ENCODE measurements at places on chromosomes 12 and 14. TPM values are rescaled to one million over a fixed set of nuclear protein-coding genes. Genes with fewer than 3 reads are reported as not detected.

Gene SLC39A5
- 0.67 TPM for total RNA-seq

DNA sequence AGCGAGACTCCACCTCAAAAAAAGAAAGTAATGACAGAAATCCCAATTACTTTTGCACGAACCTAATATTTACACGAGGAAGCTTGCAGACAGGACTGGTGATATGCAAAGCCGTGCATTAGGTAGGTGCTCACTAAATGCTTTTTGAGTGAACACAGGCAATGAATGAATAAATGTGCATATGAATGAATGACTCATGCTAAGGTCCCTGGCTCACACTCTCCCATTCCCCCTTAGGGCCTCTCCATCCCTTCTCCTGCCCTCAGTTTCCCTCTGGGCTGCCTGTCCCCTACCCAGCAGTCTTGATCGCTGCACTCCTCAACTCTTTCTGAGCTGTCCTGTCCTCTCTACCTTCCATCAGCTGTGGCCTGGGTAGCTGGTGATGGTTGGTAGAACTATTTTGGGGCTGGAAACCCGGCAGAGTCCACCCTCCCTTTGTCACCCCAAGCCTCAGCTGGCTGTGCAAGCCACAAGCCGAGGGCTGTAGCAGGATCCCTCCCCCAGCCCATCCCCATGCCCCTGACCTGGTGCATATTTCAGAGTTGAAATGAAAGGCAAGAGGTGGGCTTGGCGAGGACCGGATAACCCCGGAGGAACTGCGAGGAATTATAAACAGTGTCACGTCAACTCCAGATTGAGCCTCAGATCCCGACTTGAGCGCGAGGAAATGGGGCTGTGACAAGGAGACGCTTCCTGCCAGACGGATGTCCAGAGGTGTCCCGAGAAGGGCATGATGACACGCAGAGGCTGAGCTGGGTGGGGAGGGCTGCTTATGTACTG lies 191.7 kb upstream of the GSC start:
- no peaks in the 10 kb centered on the region for H3K4me1 ChIP-seq
- no peaks in the 10 kb centered on the region for H3K36me3 ChIP-seq
- H3K27me3 ChIP-seq: peaks cover 4% of the 10 kb centered on the region
- H3K4me3 ChIP-seq: no peak overlapping the region

Gene TMEM63C
- 0.74 TPM for total RNA-seq

DNA sequence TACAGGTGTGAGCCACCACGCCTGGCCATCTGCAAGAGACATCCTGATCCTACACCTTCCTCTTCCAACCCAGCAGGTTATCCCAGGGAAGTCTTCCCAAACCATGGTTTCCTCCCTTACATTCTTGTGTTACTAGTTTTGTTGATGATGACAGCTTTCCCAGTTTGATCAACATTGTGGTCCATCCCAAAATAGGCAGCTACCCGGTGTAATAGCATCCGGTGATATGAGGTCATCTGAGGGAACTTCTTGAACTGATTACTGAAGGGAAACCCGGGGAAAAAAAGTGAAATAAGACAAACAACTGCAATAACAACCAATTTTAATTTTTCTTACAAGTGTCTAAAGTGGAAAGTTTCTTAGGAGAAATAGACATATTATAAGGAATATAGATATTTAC lies 45.3 kb upstream of the STAC3 start:
- DNase-seq: no peak
- no peak overlapping the region for H3K4me3 ChIP-seq

- no peaks in the 10 kb centered on the region for H3K27me3 ChIP-seq
- no peak overlapping the region for H3K4me3 ChIP-seq
- DNase-seq: no peak
These were observed 35.2 kb downstream of the RNFT2 start for GRCh38 chr12:116773276-116773731.

DNA sequence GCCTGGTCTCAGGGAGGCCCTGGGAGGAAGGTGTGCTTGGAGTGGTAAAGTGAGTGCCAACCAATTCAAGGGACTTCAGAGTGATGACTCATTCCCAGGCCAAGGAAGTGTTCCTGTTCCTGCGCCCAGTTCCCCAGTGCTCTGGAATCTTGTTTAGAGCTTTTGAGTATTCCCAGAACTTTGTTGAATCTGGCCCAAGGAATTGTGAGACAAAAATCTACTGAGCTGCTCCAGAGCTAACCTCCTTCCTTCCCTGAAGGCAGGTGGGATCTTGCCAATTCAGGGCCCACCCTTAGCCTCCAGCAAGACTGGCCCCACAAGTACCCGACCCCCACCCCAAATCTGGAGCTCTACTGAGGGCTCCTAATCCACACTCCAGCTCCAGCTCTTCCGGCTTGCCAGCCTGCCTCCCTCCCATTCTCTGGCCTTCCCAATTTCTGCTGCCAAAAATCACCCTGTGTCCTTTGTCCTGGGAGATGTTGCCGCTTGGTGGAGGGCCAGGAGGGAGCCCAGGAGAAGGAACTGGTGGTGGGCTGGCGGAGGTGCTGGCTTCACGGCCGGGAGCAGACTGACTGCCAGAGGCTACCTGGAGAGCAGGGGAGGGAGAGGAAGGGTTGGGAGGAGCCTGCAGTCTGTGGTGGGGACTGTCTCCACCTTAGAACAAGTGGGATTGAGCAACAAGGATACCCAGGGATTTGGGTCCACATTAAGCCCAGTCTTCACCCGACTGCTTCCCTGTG lies 2.0 kb upstream of the ATN1 start:
- H3K27ac ChIP-seq: peak overlapping the region; percentile 80
- H3K27me3 ChIP-seq: no peaks in the 10 kb centered on the region
- no peak overlapping the region for H3K4me3 ChIP-seq
- peaks cover 41% of the 10 kb centered on the region for H3K4me1 ChIP-seq
- peaks cover 6% of the 10 kb centered on the region for H3K36me3 ChIP-seq

Gene PTCSC3
- not detected for total RNA-seq

Gene MYL6B
- total RNA-seq: 218 TPM

- H3K36me3 ChIP-seq: no peaks in the 10 kb centered on the region
- H3K27ac ChIP-seq: no peak overlapping the region
- no peaks in the 10 kb centered on the region for H3K27me3 ChIP-seq
- no peak for DNase-seq
- H3K4me1 ChIP-seq: no peaks in the 10 kb centered on the region
- no peak overlapping the region for H3K4me3 ChIP-seq
These were observed 76.1 kb downstream of the TSHR start for GRCh38 chr14:81031488-81031887.

Gene ZFHX2
- total RNA-seq: 4.2 TPM

Gene OAS2
- total RNA-seq: not detected

Gene OR6C4
- total RNA-seq: not detected

DNA sequence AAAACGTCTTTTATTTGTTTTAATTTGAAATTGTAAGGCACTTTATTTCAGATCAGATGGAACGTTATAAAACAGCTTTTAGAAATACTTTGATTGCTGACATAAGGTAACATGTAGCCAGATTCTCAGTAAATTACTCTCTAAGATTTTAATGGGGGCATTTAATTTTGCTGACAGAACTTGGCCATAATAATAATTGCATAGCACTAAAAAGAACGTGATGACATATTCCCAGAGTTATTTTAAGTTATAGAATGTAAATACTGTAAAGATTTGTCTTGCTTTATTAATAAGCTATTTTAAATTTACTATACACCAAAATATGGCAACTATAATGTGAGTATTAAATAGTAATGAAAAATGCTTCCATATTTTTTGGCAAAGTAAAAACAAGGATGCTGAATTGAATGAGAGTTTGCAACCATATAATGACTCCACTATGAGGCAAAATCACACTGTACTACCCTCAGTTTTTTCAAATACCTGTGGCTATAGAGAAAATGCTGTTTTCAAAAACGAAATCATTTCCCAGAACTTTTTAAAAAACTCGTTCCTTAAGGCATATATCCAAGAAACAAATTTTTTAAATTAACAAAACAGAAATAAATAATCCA lies 876 bp downstream of the LUM start:
- no peaks in the 10 kb centered on the region for H3K27me3 ChIP-seq
- no peaks in the 10 kb centered on the region for H3K36me3 ChIP-seq

Gene CHGA
- total RNA-seq: not detected

- H3K27ac ChIP-seq: peak overlapping the region; percentile 95
- H3K4me3 ChIP-seq: peak overlapping the region; percentile 78
- peak; percentile 79 for DNase-seq
- H3K36me3 ChIP-seq: no peaks in the 10 kb centered on the region
- H3K27me3 ChIP-seq: no peaks in the 10 kb centered on the region
- H3K4me1 ChIP-seq: peaks cover 54% of the 10 kb centered on the region
These were observed 106.6 kb downstream of the PRICKLE1 start for GRCh38 chr12:42482748-42483520.

Gene POLR3B
- total RNA-seq: 10.7 TPM

- peaks cover 3% of the 10 kb centered on the region for H3K4me1 ChIP-seq
- H3K4me3 ChIP-seq: no peak overlapping the region
- H3K27me3 ChIP-seq: no peaks in the 10 kb centered on the region
- no peaks in the 10 kb centered on the region for H3K36me3 ChIP-seq
- no peak for DNase-seq
- H3K27ac ChIP-seq: no peak overlapping the region
These were observed 293.7 kb downstream of the BTG1 start for GRCh38 chr12:91851741-91852477.

GRCh38 chr12:111953455-111953854 lies 59.5 kb downstream of the TMEM116 start:
- no peaks in the 10 kb centered on the region for H3K36me3 ChIP-seq
- H3K4me3 ChIP-seq: no peak overlapping the region
- no peaks in the 10 kb centered on the region for H3K4me1 ChIP-seq
- H3K27ac ChIP-seq: no peak overlapping the region
- DNase-seq: no peak
- H3K27me3 ChIP-seq: no peaks in the 10 kb centered on the region

DNA sequence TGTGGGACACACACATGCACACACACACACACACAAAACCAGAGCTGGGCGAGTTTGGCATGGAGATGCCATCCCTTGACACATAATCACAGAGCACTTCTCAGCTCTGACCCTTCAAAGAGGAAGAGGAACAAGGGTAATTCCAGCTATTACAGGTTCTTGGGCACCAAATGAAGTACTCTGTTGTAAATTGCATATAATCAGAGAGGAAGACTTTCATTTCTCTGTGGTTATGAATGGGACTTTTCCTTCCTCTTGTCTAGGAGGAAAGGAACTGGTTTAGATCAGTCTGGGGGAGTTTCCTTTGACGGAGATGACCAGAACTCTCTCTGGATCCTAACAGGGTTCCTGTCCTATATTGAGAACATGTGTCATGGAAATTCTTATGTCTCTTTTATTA lies 26.4 kb upstream of the FGF6 start:
- no peak for DNase-seq
- no peak overlapping the region for H3K27ac ChIP-seq
- no peak overlapping the region for H3K4me3 ChIP-seq

DNA sequence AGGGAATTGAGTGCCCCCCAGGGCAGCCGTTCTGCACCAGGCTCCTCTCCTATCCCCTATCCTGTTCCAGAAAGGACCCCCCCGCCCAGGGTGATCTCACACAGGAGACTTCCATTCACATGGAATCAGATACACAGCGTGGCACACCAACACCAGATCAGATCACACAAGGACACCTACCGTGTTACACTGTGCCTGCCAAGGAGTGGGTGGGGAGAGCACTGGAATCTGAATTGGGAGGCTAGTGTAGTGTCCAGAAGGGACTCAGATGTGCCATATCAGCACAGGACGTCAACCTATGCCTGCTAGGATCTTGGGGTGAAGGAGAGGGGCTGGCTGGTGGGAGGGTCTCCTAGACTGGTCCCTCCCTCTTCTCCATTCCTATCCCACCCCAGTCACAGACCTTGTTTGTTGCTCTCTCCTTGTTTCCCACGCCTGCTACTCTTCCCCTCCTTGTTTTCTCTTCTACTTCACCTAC lies 2.3 kb downstream of the PTMS start:
- peak overlapping the region; percentile 93 for H3K4me3 ChIP-seq
- no peak for DNase-seq
- H3K27ac ChIP-seq: peak overlapping the region; percentile 95

- no peaks in the 10 kb centered on the region for H3K27me3 ChIP-seq
- peak; percentile 65 for DNase-seq
- no peak overlapping the region for H3K4me3 ChIP-seq
- no peaks in the 10 kb centered on the region for H3K36me3 ChIP-seq
- H3K27ac ChIP-seq: no peak overlapping the region
These were observed 1279.1 kb upstream of the FLRT2 start for GRCh38 chr14:84250893-84251292.

DNA sequence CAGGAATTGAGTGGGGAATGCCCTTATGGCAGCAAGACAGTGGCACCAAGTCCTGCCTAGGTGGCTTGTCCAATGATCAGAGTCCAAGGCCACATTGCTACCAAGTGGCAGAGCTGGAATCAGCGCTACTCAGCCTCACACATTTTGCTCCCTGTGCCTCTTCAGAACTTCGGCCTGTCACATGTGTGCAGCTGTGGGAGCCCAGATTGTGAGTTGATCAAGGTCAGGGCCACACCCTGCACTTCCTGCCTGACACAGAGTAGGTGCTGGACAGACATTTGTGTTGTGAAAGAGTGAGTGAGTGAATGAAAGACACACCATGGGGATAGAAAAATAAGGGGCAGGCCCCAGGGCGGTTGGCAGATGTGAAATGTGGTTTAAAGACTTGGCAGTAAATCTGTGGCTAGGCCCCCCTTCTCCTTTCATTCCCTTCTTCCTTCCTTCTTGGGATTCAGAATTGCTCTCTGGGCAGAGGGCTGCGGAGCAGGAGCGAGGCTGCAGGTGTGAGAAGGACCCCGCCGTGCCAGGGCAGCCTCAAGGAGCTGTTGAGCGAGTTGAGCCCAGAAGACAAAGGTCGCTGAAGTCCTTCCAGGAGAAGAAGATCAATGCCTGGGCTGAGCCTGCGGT lies 83.5 kb downstream of the SLC25A47 start:
- H3K27ac ChIP-seq: no peak overlapping the region
- H3K4me3 ChIP-seq: no peak overlapping the region
- no peak for DNase-seq
- H3K27me3 ChIP-seq: no peaks in the 10 kb centered on the region

DNA sequence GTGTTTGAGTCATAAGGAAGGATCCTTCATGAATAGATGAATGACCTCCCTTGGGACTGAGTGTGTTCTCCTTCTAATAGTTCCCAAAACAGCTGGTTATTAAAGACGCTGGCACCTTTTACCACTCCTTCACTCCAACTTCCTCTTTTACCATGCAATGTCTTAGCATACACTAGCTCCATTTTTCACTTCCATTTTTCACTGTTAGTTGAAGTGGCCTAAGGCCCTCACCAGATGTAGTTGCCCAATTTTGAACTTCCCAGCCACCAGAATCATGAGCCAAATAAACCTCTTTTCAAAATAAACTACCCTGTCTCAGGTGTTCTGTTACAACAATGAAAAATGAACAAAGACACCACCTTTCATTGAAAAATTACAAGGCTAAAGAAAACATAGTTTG lies 64.7 kb downstream of the GPR65 start:
- H3K27ac ChIP-seq: no peak overlapping the region
- no peaks in the 10 kb centered on the region for H3K4me1 ChIP-seq
- H3K27me3 ChIP-seq: no peaks in the 10 kb centered on the region
- no peaks in the 10 kb centered on the region for H3K36me3 ChIP-seq

GRCh38 chr14:103102689-103103260 lies 8.2 kb downstream of the EXOC3L4 start:
- peaks cover 18% of the 10 kb centered on the region for H3K4me1 ChIP-seq
- H3K4me3 ChIP-seq: no peak overlapping the region
- no peak for DNase-seq
- H3K36me3 ChIP-seq: no peaks in the 10 kb centered on the region

GRCh38 chr14:99971941-99972747 lies 93.1 kb upstream of the EVL start:
- H3K4me3 ChIP-seq: peak overlapping the region; percentile 99
- no peaks in the 10 kb centered on the region for H3K4me1 ChIP-seq
- peak; percentile 14 for DNase-seq
- H3K36me3 ChIP-seq: no peaks in the 10 kb centered on the region
- peaks cover 5% of the 10 kb centered on the region for H3K27me3 ChIP-seq

Gene SLC10A1
- not detected for total RNA-seq

- H3K36me3 ChIP-seq: no peaks in the 10 kb centered on the region
- H3K4me1 ChIP-seq: no peaks in the 10 kb centered on the region
- H3K27ac ChIP-seq: no peak overlapping the region
- no peak overlapping the region for H3K4me3 ChIP-seq
- H3K27me3 ChIP-seq: no peaks in the 10 kb centered on the region
These were observed 394.2 kb downstream of the DPF3 start for GRCh38 chr14:72499746-72500145.

All from cardiac muscle cell (in vitro differentiated cells and primary cell).